Activated T-helper 9 cell treated with anti-CD3 and anti-CD28 coated beads, Interleukin-2, amount 50 U/mL, for 16 hours (primary cell): ENCODE measurements at places on chromosomes 16 and 17.

- DNase-seq = no peak
Observed at GRCh38 chr17:49783071-49783715, 5.3 kb upstream of the KAT7 start.

GRCh38 chr16:24116046-24116776 lies 139.9 kb upstream of the CACNG3 start:
- DNase-seq = no peak

DNA sequence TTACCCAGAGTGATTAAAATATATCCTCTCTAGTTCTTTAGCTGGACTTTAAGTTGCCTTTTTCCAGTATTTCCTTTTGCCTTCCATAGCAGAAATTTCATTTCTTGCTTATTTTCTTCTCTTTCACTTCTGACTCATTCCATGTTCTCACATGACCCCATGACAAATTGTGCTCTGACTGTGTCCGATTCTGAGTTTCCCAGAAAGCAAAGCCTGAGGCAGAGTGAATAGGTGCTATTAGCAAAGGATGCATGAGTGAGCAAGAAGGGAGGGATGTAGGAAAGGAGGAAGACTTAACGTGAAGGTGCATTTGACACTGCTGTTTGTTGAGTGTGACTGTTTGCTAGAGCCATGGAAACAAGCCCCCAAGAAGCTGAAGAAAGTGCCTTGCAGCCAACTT lies 82.6 kb upstream of the CNTNAP4 start:
- no peak for DNase-seq

DNA sequence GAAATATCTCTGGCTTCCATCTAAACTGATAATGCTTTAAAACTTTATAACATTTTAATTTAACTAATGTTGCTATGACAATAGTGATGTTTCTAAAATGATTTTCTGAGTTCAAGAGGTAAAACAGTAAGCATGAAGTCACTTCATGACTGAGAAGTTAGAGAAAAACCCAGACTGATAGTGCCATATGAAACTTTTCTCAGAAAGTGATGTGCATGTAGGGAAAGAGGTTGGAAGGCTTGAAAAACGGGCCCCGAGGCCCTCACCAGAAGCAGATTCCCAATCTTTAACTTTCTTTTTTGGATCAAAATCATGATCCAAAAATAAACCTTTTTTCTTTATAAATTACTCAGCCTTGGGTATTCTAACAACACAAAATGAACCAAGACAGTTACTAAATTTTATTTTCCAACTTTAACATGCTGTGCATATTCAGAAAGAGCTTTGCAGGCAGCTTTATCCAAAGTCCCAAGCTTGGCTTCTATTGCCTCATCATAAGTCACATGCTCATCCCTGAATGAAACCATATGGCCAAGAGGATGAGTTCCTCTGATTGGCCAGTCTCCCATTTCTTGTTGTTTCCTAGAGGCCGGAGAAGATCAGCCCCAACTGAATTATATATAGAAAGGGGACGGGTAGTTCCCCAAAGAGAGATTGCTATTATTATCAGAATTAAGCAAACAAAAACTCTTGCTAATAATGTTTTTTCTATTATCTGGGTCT lies 357.6 kb upstream of the SALL1 start:
- DNase-seq = no peak

DNA sequence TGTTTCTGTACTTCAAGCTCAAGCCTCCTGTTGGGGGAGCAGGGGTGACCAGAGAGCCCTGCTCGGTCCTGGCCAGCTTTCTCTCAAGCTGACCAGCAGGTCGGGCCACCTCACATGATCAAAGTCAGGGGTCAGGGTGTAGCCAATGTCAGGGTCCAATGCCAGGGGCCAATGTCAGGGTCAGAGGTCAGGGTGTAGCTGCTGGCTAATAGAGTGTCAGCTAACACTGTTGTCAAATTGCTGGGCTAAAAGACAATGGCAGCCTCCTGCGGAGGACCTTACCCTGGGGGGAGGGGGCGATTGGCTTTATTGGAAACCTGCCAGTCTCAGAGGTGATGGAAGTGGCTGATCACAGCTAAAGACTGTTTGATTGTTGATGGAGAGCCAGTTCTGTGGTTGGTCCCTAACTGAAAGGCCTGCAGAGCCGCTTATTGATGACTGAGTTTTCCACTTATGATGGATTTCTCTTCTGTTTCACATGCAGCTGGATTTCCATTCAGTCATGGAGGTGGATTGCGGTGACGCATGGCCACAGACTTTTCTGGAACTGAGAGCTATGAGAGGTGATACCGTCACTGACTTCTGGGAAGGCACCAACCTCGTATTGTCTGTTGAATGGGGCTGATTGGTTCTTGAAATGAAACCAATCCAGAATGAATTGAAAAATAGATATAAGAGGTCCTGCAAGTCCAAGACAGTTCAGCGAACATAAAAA lies 97.4 kb upstream of the ZFHX3 start:
- no peak for DNase-seq

GRCh38 chr17:45973946-45974859 lies 24.8 kb upstream of the STH start:
- DNase-seq = no peak

GRCh38 chr17:49691677-49692191 lies 13.8 kb upstream of the SPOP start:
- DNase-seq = no peak

- DNase-seq = no peak
Observed at GRCh38 chr17:30824002-30824355, 513 bp downstream of the CRLF3 start.

- DNase-seq = no peak
Observed at GRCh38 chr16:30601966-30602365, 8.2 kb downstream of the ZNF689 start.

DNA sequence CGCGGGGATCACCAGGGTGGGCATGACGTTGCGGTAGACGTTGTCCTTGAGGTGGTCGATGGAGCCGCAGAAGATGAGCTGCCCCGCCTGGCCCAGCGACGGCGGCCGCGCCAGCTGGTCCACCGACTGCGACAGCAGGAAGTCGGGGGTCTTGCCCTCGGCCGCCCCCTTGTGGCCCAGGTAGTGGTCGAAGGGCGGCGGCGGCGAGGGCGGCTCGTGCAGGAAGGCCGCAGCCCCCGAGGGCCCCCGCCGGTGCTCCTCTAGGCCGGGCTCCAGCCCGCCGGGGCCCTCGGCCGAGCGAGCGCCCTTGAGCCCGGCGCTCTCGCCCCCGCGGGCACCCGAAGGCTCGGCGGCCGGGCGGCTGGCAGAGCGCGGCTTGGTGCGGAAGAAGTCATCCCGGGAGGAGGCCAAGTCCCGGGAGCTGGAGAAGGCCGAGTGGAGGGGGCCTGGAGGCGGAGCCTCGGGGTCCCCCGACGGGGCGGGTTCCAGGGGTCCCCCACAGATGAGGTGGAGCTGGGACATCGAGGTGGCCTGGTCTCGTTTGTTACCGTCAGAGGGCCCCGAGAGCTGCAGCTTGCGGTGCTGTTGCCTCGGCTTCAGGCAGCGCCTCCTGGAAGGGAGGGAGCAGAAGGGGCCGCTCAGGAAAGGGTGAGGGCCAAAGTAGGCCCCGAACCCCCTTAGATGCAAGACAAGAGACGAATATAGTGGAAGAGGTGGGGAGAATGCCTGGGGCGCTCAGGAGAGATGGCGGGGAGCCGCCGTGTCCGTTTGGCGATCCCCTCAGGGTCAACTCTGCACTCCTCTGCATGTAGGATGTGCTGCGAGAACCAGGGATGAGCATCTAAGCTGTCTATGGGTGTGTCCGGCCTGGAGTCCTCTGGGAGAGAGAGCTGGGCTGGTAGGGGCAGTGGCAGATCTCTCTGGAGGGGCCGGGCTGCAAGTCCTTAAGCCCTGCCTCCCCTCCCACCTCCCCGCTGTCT lies 8.8 kb downstream of the FAM171A2 start:
- DNase-seq = peak; percentile 53

GRCh38 chr16:79564671-79565107 lies 35.8 kb downstream of the MAF start:
- no peak for DNase-seq

DNA sequence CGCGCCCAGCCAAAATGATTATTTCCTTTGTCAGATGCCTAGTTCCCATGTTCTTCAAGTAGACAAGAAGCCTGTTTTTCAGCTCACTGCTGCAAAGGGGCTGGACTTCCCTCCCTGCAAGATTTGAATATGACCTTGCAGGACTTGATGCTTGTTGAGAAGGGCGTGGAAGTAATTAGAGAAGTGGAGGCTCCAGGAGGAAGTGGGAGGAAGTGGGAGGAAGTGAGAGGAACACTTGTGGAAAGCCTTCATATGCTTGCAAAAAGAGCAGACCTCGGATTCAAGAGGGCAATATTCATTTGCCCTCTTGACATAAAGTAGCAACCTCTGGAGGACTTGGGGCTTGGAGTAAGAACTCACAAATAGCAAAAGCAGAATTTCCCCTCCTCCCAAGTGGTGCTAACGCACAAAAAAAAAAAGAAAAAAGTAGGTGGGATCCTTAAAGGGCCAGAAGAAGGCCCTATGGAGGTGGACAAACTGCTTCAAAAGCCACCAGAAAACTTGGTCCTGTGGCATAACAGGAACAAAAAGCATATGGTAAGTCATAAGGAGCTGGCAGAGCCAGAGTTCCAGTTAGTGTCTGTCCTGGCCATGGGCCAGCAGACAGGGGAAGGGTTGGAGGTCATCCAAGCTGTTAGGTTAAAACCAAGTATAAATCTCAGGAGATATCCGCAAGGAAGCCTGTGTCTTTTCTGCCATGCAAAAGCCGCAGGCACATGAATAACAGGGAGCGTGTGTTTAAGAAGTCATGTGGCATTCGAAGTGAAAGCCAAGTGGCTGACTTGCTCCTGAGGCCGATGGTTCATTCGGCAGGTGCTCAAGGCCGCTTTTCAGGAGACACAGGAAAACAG lies 20.6 kb upstream of the PRKAR1A start:
- DNase-seq = no peak

DNA sequence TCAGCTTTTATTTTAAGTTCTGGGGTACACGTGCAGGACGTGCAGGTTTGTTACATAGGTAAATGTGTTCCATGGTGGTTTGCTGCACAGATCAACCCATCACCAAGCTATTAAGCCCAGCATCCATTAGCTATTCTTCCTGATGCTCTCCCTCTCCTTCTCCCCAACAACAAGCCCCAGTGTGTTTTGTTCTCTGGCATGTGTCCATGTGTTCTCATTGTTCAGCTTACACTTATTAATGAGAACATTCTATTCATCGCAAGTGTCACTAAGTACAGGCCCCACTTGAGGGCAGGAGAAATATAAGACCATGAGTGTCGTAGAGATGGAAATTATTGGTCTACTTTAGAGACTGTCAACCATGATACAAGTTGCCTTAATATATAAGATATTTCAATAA lies 615.1 kb downstream of the CDH8 start:
- DNase-seq = no peak

DNA sequence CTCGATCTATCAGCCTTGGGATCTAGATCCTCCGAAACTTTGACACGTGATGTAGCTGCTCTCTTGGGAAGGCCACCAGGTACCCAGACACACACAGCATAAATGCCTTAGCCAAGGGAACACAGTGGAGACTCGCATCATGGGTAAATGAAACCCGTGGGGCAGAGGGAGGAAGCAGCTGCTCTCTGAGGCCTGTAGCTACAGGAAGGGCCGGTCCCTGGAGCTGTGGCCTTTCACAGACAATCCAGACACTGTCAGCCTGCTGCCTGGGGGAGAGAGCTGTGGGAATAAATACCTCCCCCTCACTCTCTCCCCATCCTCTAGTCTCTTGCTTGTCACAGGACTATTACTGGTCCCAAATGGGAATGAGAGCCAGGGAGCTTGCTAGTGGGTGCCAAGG lies 351.2 kb downstream of the UTP18 start:
- DNase-seq = no peak

GRCh38 chr17:15947271-15947670 lies 2.3 kb downstream of the ADORA2B start:
- no peak for DNase-seq

GRCh38 chr17:68581863-68582645 lies 19.1 kb downstream of the FAM20A start:
- DNase-seq = no peak

GRCh38 chr16:49755313-49755620 lies 100.6 kb downstream of the ZNF423 start:
- DNase-seq = no peak

GRCh38 chr17:62998665-62999393 lies 32.8 kb downstream of the TANC2 start:
- DNase-seq = no peak

GRCh38 chr17:1365445-1366039 lies 34.5 kb downstream of the YWHAE start:
- peak; percentile 36 for DNase-seq

DNA sequence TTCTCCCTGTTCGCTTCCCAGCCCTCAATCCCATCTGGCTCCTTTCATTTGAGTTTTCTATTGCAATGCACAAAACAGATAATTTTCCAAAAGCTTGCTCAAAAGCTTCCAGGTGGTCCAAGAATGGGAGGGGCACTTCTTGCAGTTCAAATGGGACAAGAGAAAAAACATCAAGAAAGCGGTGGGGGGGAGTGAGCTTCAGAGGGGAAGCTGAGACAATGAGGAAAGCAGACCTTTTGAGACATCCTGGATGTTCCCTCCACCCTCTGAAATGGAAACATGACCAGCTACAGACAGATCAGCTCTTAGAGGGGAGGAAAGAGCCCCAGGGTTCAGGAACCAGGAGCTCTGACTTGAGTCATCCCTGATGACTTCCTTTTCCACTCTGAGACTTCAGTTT lies 368.2 kb downstream of the SLC39A11 start:
- no peak for DNase-seq

DNA sequence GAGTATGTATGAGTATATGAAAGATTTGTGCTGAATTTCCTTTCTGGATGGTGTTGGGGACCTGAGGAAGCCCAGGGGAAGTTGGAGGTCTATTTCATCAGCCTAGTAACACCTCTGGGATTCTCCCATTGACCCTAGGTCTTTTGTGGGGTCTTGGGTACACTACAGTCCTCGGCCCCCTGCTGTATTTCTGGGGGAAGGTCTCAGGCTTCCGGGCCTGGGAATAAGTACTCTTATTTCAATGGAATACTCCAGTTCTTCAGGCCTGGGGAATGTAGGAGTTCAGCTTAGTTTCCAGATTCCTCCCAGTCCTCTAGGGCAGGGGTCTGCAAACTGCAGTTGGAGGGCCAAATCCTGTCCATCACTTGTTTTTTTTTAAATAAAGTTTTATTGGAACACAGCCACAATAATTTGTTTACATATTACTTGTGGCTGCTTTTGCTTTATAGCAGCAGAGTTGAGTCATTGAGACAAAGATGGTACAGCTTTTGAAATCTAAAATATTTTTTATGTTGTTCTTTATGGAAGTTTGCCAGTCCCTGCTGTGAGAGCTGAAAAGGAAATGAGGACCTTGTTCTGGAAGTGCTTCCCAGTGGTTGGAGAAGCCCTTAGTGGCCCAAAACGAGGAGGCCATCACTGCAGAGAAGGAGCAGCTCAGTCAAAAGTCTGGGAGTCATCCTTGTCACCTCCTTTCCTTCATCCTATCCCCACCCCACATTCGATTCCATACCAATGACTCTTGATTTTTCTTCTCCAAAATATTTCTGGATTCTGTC lies 142.5 kb upstream of the HS3ST2 start:
- DNase-seq = no peak

DNA sequence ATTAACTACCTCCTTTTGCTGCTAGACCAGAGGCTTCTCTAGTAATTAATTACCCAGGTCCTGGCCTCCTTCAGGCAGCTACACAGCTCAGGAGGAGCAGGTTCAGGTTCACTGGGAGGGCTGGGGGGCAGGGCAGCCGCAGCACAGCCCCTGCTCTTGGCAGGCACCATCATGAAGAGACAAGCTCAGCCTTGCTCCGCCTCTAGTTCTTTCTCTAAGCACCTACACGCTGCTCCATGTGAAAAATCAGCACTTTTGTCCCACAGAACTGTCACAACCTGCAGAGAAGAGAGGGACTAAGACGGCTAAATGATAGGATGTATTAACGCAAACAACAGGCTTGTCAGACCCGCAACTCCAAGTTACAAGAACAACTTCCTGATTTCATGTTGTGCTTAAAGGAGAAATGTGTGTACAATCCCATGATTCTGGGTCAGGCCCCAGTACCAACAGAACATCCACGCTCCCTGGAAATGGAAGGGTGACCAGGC lies 53.4 kb downstream of the GRB2 start:
- DNase-seq = no peak
